Stimulated activated CD8-positive, alpha-beta memory T cell treated with anti-CD3 and anti-CD28 coated beads, Interleukin-15, amount 100 ng/mL, for 1 hour (primary cell): ENCODE measurements at places on chromosomes 6 and 20.

DNA sequence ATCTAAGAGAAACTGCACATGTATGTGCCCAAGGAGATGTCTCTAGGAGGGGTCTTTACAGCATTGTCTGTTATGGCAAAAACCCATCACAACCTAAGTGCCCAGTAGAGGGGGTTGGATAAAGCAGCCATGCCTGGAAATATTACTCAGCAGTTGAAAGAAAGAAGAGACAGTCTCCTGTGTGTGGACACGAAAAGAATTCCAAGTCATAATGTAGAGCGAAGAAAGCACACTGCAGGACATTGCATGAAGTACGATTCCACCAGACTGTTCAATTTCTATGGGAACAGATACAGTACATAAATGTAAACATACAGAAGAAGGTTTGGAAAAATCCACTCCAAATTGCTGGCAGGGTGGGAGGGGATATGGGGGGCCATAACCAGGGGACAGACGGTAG is 7.3 kb upstream of the TGM2 start:
- no peak for DNase-seq

GRCh38 chr6:130027948-130028347 is 9.6 kb downstream of the L3MBTL3 start:
- DNase-seq: no peak

DNA sequence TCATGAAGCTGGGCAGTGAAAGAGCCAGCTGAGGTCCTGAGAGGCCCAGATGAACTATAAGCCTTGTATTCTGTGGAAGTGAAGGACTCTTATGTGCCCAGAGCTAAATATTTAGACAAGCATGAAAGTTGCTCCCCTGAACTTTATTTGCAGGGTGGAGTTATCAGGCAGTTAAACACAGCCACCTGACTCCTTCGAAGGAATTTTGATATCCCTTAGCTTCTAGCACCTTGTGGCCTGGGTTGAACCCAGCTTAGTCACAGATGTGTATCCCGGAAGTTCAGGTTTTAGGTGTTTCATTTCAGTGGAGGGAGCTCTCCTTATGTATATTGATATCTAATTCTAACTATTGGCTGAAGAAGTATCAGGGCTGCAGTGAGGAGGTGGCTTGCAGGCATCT is 20.4 kb downstream of the NR2E1 start:
- no peak for DNase-seq

DNA sequence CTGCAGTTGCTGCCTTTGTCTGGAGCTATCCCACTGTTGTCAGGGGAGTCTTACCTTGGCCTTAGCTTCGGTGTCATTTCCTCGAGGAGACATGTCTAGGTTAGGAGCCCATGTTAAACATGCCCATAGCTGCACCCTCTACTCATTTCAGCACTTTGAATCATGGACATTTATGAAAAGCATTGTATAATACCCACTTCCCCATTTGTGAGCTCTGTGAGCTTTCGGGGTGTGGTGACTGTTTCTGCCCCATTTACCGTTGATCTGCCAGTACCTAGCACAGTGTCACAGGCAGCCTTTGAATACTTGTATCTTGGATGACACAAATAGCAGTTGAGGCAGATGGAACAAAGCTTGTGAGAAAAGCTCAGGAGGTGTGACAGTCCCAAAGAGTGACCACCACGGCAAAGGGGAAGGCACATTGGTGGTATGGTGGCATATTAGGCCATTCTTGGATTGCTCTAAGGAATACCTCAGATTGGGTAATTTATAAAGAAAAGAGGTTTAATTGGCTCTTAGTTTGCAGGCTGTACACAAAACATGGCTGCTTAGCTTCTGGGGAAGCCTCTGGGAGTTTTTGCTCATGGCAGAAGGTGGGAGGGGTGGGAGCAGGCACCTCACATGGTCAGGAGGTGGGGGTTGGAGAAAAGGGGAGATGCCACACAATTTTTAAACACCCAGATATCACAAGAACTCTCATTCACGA is 42.0 kb downstream of the JARID2 start:
- DNase-seq: no peak
